BJ (cell line): ENCODE measurements at places on chromosomes 6 and 20. TPM values are rescaled to one million over a fixed set of nuclear protein-coding genes. Genes with fewer than 3 reads are reported as not detected.

GRCh38 chr6:7647504-7647903, 57.5 kb downstream of the SNRNP48 start:
- no peak for DNase-seq

GRCh38 chr6:167078745-167079144, 44.2 kb upstream of the CCR6 start:
- no peak for DNase-seq

- peak; percentile 54 for DNase-seq
Measured at GRCh38 chr6:168031411-168031971, 34.0 kb downstream of the KIF25 start.

DNA sequence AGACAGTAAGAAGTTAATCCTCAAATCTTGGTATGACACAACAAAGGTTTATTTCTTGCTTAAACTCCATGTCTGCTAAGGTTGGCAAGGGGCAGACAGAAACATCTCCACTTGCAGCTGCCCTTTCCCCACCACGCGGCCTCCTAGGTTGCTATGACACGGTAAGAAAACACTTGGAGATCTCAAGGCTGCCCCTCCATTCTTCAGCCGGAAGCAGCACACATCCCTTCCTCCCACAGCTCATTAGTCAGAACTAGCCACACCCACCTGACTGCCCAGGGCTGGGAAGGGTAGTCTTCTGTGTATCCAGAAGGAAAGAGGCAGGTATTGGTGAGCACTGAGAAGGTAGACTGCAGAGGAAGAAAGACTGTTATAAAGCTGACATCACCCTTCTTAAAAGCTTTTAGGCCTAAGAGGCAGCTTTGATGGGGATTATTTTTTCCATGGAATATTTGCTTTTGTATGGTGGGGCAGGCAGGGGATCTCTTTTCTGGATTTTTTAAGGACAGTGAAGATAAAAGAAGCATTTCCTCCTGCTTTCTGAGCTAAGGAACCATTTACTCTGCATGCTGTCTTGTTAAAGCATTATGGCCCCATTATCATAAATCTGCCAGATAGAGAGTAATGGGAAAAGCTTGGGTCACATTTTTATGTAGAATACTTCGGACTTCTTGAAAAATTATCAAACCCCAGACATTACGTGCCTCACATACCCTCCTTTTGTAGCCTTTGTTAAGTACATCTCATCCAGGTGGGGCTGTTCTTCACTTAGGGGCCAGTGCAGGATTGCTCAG, 41.6 kb downstream of the MRAP2 start:
- DNase-seq: no peak

GRCh38 chr20:59443550-59443949, 143.1 kb downstream of the EDN3 start:
- DNase-seq: no peak

- no peak for DNase-seq
Measured at GRCh38 chr20:31948008-31948407, 3.8 kb downstream of the PDRG1 start.

- no peak for DNase-seq
Measured at GRCh38 chr6:98831959-98832283, 2.5 kb upstream of the POU3F2 start.

- no peak for DNase-seq
Measured at GRCh38 chr20:34475979-34476736, 40.1 kb upstream of the DYNLRB1 start.

DNA sequence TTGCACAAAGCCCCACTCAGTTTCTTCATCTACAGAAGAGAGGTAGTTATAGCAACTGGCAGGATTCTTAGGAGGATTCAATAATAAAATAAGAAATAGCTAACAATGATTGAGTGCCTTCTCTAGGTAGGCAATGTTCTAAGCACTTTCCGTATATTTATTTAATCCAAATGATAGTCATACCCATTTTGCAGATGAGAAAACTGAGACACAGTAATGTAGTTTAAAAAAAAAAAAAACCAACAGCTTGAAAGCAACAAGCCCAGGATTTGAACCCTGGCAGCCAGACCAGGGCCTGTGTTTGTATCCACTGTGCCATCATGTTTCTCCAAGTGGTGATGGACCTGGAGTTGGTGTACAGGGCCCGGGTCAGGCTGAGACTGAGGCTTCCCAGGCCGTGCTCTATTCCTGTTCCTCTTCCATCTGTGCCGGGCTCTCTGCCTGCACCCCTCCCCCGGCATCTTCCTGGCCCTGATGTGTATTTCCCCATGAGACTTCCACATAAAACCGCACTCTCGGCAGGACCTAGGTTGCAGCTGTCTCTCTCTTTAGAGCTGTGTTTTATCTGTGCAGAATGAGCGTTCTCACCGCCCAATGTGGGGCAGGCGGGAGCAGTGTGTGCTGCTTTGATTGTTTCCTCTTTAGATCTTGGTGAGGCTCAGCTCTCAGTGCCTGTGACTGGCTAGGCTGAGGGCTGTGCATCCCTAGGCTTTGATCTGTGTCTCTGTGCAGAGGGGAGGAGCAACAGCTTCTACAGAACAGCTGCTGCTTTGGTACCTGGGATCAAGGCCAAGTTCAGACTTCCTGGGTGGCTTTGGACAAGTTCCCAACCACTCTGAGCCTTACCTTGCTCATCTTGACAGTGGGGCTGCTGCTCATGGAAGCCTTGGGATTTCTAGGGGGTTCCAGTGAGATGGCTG, 49.5 kb downstream of the TOX2 start:
- DNase-seq: no peak

DNA sequence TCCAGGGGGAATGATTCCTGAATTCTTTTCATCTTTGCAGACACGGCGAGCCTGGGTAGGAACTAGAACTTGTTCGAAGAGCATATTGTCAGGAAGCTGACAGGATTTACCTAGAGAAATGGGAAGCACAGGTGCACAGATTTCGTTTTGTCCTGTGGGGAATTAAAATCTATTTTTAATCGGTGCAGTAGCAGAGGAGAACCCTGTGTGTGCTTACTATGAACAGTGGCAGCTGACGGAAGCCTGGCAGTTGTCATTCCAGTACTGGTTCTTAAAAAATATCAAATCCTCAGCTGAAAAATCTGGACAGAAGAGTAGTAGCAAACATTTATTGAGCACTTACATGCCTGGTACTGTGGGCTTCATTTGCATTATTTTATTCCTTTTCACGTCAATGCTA, 609.0 kb downstream of the QKI start:
- no peak for DNase-seq

DNA sequence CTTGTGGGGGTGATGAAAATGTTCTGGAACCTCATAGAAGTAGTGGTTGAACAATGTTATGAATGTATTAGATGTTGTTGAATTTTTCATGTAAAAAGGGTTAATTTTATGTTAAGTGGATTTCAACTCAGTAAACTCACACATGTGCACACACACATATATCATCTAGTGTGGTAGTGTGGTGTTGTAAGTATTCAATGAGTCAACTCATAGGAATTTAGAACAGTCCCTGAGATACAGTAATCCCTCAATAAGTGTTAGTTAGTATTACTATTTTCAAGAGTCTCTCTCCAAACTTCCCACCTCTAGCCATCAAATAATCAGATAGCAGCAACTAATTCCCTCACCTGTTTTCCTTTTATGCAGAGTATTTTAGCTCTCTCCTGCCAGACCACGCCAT, 563.1 kb upstream of the JARID2 start:
- DNase-seq: no peak

- no peak for DNase-seq
Measured at GRCh38 chr6:56840467-56841380, 114.2 kb upstream of the BEND6 start.

DNA sequence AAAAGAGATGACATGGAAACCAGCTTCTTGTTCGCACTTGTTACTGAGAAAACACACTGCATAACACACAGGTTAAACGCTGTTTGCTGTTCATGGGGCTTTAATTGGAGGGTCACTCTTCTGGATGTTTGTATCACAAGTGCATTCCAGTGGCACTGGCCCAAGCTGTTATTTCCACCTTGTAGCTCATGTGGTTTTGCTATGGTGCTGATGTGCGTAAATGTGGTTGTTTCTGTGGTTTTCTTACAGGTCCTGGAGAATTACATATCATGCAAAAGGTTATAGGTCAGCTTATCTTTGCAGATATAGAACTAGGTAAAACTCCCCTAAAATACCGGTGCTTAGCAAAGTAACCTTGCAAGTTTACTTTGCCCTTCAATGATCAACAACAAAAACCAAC, 89.3 kb upstream of the AHI1 start:
- no peak for DNase-seq

DNA sequence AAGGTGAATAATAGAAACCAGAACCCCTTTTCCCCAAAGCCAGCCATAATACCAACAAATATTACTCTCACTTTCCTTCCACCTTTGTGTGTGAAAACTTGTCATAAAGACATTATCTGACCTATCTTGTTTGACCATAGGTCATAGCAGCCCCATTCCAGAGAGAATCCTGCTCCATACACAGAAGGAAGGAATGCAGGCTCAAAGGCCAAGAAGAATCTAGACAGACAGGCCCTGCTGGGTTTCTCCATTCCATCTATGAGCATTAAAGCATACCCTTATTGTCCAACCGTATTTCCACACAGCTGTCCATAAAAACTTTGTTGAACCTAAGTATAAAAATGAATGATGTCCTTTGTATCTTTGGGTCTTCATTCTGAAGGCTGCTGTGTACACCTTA, 40.7 kb upstream of the KCNK5 start:
- DNase-seq: no peak

DNA sequence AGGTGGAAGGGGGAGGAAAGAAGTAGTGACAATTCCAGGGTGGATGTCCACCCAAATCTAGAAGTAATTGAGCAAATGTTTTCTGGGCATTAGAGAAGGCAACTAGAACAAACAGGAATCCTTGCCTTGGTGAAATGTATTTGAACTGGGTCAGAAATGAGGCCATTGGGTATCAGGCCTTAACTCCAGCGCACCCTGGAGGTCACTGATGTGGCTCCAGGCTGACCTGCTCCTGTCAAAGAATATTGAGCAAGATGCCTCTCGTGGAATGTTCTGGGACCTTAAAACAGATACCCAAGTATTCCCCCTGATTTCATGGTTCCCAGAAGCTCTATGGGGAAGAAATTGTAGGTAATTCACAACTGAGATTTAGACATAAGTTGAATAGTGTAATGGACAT, 6.9 kb downstream of the HLA-DPB1 start:
- DNase-seq: no peak

DNA sequence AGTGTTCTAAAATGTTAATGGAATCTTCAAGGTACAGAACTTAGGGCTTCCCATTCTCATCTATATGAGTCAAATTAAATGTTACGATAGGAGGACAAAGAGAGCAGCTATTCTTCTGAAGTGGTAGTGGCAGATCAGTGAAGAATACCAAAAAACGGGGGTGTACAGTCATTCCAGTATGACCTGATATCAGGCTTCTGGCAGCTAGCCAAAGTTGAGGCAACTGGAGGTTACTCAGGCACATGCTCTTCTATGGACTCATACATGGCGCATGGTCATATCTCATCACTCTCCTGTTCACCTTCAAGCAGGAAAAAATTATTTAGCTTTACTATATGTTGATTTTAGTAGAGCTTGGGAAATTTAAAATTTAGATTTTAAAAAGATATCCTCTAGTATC, 1608.8 kb downstream of the GRIK2 start:
- DNase-seq: no peak

GRCh38 chr6:112181130-112181529, 73.2 kb downstream of the LAMA4 start:
- no peak for DNase-seq

GRCh38 chr6:17935188-17936149, 52.0 kb downstream of the KIF13A start:
- DNase-seq: no peak

- no peak for DNase-seq
Measured at GRCh38 chr6:75219263-75219662, 13.4 kb upstream of the COL12A1 start.

DNA sequence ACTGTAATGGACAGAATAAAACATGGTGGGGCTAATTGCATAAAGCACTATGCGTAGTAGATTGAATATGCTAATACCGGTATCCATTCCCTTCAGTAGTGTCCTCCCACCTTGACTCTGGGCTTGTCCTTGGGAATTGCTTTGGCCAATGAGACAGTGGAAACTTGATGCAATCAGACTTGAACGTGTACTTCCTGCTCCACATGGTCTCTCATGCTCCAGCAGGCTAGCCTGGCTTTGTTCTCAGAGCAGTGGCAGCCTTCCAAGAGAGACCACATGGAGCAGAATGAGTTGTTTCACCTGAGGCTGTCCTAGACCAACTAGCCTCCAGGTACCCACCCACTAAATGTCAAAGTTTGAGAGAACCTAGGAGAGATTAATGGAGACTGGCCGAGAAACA, 37.0 kb upstream of the BTBD3 start:
- no peak for DNase-seq

DNA sequence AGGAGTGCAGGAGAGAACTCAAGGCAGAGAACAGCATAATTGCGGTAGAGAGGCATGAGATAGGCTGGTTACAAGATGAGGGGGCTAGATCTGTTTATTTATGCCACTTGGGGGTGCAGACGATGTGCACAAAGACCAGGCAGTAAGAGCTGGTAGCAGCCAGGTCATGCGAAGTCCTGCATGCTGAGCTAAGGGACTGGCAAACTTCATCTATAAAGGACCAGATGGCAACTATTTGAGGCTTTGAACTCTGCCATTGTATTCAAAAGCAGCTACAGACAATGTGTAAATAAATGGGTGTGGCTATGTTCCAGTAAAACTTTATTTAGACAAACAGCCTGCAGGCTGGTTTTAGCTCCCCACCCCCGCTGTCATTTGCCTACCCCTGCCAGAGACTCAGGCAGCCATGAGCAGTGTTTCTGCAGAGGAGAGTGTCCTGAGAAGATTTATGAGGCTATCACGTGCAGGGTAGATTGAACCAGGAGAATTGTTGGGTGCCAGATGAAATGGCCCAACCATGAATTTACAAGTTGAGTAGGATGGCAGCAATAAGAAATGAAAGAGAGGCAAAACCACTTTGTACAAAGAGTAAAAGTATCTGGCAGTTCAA, 253.4 kb upstream of the MOCS1 start:
- DNase-seq: no peak

DNA sequence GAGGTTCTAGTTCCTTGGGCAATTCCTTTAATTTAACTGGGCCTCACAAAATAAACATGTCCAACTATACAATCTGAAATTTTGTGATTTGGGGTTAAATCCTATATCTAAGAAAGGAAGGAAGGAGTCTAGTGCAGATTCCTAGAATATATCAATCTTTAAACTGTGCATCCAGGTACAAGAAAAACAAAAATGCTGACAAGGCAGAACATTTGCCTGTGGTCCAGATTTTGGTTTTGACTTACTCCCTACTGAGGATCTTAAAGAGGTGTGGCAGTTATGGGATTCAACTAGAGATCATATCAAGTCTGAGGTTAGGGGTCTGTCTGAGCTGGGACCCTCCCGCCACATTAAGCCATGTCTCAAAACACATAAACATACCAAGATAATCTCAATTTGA, 17.7 kb upstream of the COX7A2 start:
- DNase-seq: no peak

- no peak for DNase-seq
Measured at GRCh38 chr6:72414657-72415056, 207.2 kb upstream of the KCNQ5 start.

- DNase-seq: no peak
Measured at GRCh38 chr20:48912065-48912464, 9.4 kb upstream of the ARFGEF2 start.

CRISP3 gene
- polyA plus RNA-seq: not detected in 2 replicates

COL9A3 gene
- 0.21 and 0.34 TPM in 2 replicates for polyA plus RNA-seq

FAM110A gene
- polyA plus RNA-seq: 2.9 and 4.2 TPM in 2 replicates

HRH3 gene
- not detected in 2 replicates for polyA plus RNA-seq

CGA gene
- 2.5 and 2.6 TPM in 2 replicates for polyA plus RNA-seq

DSP gene
- 11.0 and 12.7 TPM in 2 replicates for polyA plus RNA-seq

CYP24A1 gene
- polyA plus RNA-seq: 0.07 and 0.10 TPM in 2 replicates

AK9 gene
- polyA plus RNA-seq: 1.3 and 3.1 TPM in 2 replicates

FIG4 gene
- polyA plus RNA-seq: 11.2 and 20.9 TPM in 2 replicates

CD40 gene
- 7.5 and 11.6 TPM in 2 replicates for polyA plus RNA-seq

PRL gene
- not detected in 2 replicates for polyA plus RNA-seq
